ENCODE measurements at places on chromosomes 3 and 15.

- no peak for DNase-seq
Measured at GRCh38 chr3:86814918-86815655, 175.9 kb downstream of the VGLL3 start.

- no peak for DNase-seq
Measured at GRCh38 chr3:160135851-160136250, 89.4 kb upstream of the C3orf80 start.

GRCh38 chr3:9214599-9214998 lies 34.8 kb downstream of the SRGAP3 start:
- no peak for DNase-seq

GRCh38 chr3:43222590-43222989 lies 63.8 kb upstream of the SNRK start:
- DNase-seq: no peak

DNA sequence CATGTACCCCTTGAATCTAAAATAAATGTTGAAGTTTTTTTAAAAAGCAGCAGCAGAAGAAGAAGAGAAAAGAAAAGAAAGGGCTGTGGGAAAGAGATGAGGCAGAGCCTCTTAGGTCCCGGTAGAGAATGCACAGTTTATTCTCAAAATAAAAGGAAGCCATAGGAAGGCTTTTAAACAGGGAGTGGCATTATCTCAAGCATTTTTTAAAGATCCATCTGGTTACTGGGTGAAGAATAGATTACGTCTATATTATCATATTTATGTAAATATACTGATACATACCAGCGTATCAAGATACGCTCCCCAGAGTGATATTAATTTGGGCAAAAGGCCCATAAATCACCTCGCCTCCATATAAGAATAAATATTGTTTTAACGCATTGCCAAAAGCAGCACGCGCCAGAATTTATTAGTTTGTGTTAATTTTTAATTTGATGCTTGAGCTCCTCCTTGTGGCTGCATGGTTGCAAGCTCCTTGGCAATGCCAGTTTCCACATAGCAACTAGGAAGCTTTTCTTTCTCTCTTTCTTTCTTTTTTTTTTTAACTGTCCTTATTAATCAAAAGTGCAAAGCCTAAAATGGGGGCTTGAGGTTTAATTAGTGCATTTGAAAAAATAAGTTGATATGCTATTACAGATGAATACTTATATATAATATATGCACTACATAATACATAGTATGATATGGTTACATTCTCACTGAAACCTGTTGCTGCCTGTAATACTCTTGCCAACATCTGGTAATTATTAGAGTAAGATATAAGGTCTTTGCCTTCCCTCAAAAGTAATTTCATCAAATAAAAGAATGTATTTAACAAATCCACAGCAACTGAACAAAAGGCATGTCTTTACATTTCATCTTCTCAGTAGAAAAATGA lies 242.8 kb upstream of the UBE2E2 start:
- peak; percentile 39 for DNase-seq

DNA sequence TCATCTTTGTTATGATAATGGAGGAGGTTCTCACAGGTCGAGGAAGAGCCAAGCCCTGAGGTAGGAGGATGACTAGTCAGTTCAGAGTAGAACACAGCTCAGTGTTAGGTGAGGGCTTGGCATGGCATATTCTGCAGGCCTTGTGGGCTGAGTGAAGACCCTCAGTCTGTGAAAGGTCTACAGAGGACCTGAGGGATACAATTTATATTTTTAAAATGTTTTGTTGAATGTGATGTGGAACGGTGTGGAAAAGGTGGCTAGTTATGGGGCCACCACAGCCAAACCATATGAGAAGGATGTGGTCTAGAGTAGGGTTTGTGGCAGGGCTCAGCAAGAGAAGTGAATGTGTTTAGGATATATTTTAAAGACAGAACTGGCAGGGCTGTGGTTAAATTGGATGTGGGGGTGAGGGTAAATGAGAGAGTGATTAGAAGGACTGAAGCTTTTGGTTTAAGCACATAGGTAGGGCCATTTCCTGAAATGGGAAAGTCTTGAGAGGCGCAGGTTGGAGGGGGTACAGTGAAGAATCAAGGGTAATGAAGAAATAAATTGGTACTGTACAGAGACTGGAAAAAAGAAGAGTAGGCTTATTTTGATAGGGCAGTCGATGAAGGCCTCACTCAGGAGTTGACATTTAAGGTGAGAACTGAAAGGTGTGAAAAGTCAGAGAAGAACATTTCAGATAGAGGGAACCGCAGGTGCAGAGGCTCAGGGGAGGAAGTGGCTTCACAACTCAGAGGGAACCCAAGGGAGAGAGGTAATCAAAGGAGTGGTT lies 60.5 kb downstream of the SPTSSB start:
- DNase-seq: no peak

- no peak for DNase-seq
Measured at GRCh38 chr3:4850928-4851265, 128.3 kb upstream of the BHLHE40 start.

GRCh38 chr15:57878573-57878972 lies 172.1 kb downstream of the POLR2M start:
- no peak for DNase-seq

DNA sequence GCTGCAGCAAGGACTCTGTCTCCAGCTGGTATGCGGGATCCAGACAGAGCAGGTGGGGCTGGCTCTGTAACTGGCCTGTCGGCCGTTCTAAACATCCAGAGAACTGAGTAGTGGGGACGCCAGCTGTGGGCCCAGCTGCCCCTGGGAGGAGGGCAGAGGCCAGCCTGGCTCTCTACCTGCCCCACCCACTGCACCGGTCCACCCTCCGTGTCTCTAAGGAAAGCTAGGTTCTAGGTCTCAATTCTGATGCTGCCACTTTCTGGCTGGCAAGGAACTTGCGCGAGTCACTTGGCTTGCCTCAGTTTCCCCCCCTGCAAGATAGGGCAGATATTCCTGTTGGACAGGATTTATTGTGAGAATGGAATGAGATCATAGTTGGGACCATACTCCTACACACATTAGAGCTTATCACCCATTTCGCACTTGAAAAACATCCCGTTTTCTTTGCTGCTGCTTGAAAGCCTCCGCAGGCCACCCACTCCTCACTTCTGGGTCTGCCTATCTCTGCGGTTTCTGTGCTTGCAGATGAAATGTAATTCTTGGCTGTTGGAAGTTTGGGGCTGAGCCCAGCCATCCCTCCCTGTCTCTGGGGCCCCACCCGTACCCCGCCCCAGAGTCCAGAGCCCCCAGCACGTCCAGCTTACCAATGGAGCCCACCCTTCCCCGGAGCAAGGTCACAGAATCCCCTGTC lies 65.8 kb downstream of the IQSEC1 start:
- no peak for DNase-seq

DNA sequence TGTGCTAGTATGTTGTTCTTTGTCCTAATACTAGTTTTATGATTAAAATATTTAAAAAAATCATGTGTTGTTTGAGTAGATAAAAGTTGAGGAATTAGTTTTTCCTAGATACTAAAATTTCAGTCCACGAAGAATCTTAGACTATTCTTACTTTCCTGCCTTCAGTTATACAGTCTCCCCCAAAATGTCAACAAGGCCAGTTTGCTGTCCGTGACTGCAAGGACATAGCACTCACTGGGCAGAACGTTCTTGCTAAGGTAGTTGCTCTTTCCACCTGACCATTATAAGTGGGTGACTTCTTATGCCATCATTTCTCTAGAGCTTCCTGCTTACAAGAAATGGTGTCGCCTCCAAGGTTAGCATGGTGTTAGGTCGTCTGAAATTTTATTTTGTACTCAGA lies 32.8 kb downstream of the KAT2B start:
- DNase-seq: no peak

DNA sequence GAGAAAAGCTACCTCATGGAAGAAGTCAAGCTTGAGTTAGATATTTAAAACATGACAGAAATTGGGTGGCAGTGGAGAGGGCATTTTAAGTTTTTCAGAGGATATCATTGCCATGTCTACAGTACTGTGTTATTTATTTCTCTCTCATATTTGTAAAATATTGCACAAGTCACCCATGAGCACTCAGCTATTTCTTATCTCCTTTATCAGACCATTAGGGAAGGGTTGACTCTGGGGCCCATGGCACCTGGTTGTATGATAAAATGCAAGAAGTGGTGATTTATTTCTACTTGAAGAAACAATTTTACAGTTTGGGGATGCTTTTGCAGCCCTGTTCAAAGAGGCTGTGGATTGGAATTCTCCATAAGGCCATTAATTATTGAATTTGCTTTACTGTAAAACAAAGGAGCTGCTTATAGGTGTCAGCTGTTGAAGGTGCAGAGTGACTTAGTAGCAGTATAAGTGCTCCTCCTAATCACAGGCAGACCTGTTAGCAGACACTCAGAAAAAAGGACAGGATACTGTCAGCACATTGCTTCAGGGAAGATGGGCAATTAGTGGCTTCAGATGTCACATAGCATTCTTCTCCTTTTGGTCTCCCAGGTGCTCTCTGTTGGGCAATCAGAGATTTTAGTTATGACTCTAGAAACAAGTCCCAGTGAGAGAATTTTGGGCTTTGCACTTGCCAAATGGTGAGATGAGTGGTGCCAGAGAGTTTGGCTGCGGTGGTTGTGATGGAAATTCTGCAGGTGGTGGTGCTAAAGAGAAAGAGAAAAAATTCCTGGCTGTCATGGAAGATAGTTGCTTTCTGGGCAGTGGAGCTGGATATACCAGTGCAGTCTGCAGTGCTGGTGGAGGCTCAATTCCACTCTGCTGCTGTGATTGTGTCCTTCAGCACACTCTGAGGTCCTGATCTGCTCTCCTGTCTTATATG lies 129.7 kb upstream of the ROPN1 start:
- peak; percentile 5 for DNase-seq

DNA sequence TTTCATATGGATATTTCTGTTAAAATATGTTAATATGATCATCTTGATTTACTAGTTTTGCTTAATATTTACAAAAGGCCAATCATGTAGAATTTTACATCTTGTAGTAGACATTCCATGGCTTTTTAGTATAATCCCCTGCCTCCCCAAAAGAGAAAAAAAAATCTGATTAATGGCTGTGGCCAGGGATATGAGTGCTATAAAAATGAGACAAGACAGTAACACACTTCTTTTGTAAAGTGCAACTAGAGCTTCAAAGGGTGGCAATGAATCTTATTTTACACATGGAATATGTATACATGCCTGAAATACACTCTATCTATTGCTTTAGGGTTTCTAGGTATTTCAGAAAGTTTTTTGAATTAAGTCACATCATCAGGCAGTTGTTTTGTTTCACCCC lies 112.2 kb upstream of the NANOGP8 start:
- DNase-seq: no peak

DNA sequence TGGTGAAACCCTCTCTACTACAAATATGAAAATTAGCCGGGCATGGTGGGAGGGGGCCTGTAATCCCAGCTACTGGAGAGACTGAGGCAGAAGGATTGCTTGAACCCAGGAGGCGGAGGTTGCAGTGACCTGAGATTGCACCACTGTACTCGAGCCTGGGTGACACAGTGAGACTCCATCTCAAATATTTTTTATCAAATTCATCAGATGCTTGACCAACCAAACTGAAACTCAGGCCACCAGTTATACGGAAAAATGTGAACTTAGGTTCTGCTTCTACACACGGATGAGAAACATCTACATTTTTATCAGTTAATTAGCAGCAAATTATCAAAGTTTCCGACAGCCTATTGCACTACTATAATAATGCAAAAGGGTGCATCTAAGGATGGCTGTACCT lies 4.8 kb downstream of the ARF4 start:
- no peak for DNase-seq

GRCh38 chr3:33482111-33482521 lies 41.9 kb upstream of the UBP1 start:
- DNase-seq: no peak

- no peak for DNase-seq
Measured at GRCh38 chr3:119969759-119970158, 124.5 kb downstream of the GSK3B start.

- DNase-seq: no peak
Measured at GRCh38 chr3:138445236-138445635, 10.8 kb downstream of the ESYT3 start.

DNA sequence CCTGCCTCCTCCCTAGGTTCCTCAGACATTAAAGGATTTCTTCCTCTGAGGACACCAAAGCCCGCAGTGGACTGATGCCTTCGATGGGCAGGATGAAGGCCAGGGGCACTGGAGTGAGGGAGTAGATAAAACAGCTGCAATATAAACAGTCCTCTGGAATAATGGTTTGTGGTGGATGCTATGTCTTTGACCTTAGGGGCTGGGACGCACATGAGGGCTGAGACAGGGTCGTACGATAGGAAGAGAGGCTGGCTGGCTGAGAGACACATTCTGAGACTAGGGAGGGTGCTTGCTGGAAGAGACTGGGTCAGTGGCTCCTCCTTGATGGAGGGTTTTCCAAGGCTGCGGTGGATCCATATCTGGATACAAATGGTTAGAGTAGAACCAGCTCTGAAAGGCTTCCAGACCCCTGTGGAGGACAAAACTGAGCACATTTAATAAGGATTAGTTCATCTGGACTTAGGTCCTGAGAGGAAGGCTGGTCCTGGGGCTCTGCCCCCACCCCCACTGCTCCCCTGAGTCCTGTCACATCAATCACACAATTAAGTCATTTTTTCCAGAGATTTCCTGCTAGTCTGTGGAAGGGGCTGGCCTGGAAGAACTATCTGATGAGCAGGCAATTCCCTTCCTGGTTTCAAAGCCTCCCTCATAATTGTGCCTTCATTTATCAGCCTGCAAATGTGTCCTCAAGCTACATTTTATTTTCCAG lies 15.8 kb downstream of the TBC1D21 start:
- no peak for DNase-seq

DNA sequence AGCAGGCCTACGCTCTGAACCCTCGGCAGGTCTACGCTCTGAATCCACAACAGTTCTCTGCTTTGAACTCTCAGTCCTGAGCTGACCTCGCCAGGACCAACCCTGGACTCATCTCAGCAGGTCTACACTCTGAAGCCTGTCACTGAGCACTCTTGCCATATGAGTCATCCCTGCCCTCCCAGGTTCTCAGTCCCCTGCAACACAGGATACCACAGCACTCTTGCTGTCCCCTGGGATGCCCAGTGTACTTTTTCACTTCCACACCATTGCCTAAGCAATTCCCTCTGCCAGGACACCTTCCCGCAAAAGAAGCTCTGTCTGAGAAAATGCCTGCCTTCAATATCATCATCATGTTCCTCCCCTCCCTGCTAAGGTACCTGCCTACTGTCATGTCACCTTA lies 42.0 kb downstream of the NUP210 start:
- DNase-seq: no peak

DNA sequence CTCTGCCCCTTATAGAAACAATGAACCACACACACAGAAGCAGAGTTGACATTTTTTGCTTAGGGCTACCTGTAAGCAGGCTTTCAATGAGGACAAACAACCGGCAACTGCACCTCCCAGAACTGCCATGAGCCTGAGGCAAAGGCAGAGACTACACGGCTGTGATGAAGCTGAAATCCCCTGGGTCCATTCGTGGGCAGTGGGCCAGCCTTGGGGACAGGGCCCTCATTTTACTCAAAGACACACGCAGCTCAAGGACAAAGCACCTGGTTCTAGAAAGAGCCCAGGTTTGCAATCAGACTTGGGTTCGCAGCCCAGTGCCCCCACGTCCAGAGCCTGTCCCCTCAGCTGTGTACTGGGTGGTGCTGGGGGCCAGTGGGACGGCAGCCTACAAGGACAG lies 17.9 kb downstream of the FAM174B start:
- DNase-seq: peak; percentile 37

- DNase-seq: no peak
Measured at GRCh38 chr3:101142160-101142559, 148.9 kb upstream of the ABI3BP start.

GRCh38 chr15:62344806-62345539 lies 179.9 kb upstream of the C2CD4B start:
- peak; percentile 1 for DNase-seq

All from NCI-H1092 treated with DMSO at 0.1 percent for 48 hours (cell line).